ENCODE measurements at places on chromosomes 2 and 18.

DNA sequence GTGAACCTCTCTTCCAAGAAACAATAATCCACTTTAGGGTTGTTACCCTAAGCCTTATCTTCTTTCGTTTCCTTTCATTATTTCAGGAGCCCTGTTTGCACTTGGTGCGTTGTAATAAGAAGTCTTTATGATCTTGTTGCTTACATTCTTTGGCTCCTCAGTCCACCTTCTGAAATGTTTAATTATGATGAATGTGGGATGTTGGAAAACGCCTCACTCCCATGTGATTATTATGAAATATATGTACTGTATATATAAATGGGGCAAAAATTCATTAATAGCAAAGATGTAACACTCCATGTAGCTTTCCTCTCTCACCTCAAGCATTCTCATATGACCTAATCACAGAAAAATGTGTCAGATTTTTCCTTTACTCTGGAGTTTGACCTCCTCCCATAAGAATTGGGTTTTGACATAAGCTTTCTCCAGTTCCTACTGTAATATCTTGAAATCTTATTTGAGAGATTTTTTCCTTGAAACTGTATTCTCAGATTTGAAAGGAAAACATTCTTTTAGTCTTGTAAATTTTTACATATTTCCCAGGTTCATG, 397.2 kb upstream of the FANCL start:
- no peak for DNase-seq

- DNase-seq: peak; percentile 69
Measured at GRCh38 chr2:28821295-28821958, 10.8 kb downstream of the SPDYA start.

- DNase-seq: peak; percentile 30
Measured at GRCh38 chr2:133711201-133711600, 142.9 kb upstream of the NCKAP5 start.

DNA sequence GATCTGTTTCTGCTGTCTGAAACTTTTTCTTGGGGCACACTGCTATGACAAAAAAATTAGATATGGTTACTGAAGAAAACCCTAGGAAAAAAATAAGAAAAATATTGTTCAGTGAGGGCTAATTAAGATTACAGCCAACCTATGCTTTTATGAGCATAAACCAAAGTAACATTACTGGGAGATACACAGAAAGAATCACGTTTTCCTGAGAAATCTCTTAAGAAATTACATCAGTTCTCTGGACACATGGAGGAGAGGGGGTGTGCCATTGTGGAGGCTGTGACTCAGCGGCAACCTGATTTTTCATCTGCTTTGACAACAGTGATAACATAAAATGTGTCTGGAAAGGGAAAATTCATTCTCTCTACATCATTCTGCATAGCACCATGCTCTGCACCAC, 13.4 kb upstream of the NMI start:
- DNase-seq: no peak

DNA sequence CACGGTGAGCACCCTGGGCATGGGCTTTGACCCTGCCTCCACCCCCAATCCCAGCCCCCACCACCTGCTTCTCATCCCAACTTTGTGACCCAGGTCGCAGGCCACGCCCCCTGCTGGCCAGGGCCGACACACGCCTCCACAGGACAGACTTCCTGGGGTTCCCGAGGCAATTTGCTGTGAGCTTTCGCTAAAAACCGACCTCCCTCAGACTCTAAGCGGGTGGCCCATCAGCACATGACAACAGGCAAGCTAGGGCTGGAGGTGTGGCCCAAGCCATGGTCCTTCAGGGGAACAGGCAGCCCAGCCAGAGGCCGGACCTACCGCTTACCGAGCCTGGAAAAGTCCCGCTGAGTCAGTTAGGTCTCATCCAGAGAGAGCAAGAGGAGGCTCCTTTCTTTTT, 31.9 kb downstream of the C1QL2 start:
- peak; percentile 63 for DNase-seq

GRCh38 chr2:182090486-182090885, 104.8 kb downstream of the PPP1R1C start:
- DNase-seq: no peak

DNA sequence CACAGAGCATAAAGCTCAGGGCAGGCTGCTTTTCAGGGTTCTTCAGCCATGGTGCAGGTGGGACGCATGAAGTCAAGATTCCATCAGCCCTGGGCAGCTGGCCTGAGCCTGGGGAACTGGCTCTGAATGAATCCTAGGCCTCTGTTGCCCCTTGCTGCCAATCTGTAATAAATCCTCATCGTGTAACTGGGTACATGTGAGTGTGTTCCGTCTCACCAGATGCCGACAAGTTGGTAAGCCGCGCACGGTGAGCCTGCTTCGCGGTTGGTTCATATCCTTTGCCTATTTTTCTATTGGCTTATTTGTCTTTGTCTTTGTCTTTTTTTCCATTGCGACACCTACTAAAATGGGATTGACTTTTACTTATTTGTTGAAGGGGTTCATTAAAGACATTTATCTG, 27.7 kb downstream of the B3GNT7 start:
- no peak for DNase-seq

- DNase-seq: no peak
Measured at GRCh38 chr18:60082282-60082681, 182.5 kb downstream of the PMAIP1 start.

- no peak for DNase-seq
Measured at GRCh38 chr2:59540864-59541263, 1012.6 kb downstream of the BCL11A start.

- no peak for DNase-seq
Measured at GRCh38 chr2:121036226-121036692, 248.7 kb downstream of the TFCP2L1 start.

GRCh38 chr2:187956906-187957534, 334.7 kb upstream of the GULP1 start:
- no peak for DNase-seq
